ENCODE measurements at places on chromosomes 3 and 15. TPM values are rescaled to one million over a fixed set of nuclear protein-coding genes. Genes with fewer than 3 reads are reported as not detected.

Gene GNAT1
- not detected for total RNA-seq

Gene ABHD6
- 8.7 TPM for total RNA-seq

Gene ITIH3
- total RNA-seq: not detected

Gene SCAANT1
- not detected for total RNA-seq

Gene BBX
- total RNA-seq: 31.0 TPM

Gene DAPK2
- 4.0 TPM for total RNA-seq

Gene DCBLD2
- 55.1 TPM for total RNA-seq

Gene CRELD1
- total RNA-seq: 29.6 TPM

Gene SLC51B
- not detected for total RNA-seq

Gene LRRC2
- total RNA-seq: 0.64 TPM

Gene C3orf33
- 2.0 TPM for total RNA-seq

Gene C2CD4A
- not detected for total RNA-seq

Gene TUSC7
- not detected for total RNA-seq

Gene TRPM1
- 0.60 TPM for total RNA-seq

Gene HES1
- total RNA-seq: 56.6 TPM

Gene XCR1
- total RNA-seq: not detected

Gene VPS33B
- total RNA-seq: 8.2 TPM

Gene HYPK
- 10.3 TPM for total RNA-seq

Gene RYR3
- total RNA-seq: not detected

Gene PLA1A
- total RNA-seq: 4.8 TPM

Measured in mammary microvascular endothelial cell (primary cell).